Fibroblast of skin of scalp (primary cell): ENCODE measurements at places on chromosomes 6 and 20.

DNA sequence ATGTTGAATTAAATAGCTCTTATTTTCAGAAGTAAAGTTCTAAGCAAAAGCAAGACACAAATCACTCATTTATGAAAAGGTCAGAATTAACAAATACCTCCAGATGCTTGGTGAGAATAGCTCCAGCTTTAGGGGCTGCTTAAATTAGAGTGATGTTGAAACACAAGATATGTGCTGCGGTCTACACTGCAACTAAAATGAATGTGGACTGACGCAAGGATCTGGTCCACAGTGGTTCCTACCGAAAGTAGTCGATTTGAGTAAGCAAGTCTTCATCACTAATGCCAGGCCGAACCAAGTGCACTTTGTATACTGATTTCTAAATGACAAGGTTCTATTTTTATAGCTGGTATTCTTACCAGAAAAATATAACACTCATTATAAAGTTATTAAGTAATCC lies 96.3 kb downstream of the PRDM1 start:
- DNase-seq = no peak

- peak; percentile 90 for DNase-seq
Measured at GRCh38 chr6:3848925-3849605, at the start of gene FAM50B. Gene FAM50B, plus strand, starts transcription at chr6:3849373. Its CDS starts 439 bp downstream, at chr6:3849812.

DNA sequence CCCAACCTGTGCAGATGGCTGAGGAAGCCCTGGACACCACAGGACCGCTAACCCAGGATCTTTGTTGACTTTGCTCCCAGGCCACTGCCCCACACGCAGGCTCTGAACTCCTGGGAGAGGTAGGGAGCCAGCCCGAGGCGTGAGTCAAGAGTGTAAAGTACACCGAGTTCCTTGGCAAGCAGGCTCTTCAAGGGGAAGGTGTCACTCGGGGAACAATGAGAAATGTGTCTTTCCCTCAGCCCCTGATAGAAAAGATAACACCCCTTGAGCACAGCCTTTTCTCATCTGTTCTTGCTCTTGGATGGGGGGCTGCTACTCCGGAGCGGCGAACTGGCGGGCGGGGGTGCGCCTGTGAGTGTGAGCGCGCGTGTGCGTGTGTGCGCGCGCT lies 472 bp upstream of the EDN3 start:
- no peak for DNase-seq

DNA sequence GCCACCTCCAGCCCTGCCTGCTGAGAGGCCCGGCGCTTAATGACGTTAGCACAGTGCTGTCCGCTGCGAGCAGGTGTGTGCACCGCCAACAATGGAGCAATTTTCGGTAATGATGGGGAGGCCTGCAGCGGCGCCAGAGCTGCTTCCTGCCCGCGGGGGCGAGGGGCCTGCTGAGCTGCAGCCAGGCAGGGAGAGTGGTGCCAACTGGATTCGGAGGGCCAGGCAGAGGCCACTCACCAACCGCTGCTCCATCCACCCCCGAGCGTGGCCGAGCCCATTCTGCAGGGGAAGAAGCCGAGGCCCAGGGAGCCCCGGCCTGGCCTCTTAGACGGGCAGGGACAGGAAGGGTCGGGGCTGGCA lies 9.6 kb downstream of the HRH3 start:
- DNase-seq = no peak

DNA sequence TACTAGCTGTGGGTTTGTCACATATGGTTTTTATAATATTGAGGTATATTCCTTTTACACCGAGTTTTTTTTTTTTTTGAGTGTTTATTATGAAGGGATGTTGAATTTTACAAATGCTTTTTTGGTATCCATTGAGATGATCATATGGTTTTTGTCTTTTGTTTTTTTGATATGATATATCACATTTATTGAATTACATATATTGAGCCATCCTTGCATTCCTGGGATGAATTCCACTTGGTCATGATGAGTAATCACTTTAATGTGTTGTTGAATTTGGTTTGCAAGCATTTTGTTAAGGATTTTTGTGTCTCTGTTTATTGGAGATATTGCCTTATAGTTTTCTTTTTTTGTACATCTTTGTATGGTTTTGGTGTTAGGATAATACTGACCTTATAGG lies 3.3 kb upstream of the ZNF337 start:
- peak; percentile 18 for DNase-seq

DNA sequence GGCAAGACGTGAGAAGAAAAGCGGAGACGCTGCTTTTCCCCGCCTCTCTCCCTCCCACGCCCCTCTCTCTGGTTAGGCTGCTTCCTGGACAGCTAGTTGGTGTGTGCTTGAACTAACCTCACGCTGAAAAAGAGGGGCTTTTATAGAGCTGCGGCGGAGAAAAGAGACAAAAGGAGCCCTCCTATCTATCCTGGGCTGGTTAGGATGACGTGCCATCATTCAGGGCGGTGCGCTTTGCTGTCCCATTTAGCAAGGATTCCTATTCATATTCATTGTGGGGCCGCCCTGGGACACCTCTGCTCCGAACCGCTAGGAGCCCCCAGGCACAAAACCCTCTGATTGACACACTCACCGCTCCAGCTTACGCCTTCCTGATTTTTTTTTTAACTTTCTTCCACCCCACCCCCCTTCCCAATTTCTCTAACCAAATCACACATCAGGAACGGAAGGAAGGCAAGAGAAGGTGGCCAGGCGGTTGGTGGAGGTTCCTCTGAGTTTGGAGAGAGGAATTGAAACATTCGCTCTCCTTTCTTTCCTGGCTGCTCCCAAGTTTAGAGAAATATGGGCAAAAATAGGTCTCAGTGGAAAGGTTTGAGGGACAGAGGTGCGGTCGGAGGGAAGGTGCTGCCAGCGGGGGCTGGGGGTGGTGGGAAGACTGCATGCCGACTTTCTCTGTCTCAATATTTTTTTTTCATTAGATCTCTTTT lies at the start of gene OLIG3:
Gene OLIG3 (minus strand): TSS at position 114 of the 707 bp plus-strand sequence. CDS start 224 bp downstream, outside the sequence.
- no peak for DNase-seq

DNA sequence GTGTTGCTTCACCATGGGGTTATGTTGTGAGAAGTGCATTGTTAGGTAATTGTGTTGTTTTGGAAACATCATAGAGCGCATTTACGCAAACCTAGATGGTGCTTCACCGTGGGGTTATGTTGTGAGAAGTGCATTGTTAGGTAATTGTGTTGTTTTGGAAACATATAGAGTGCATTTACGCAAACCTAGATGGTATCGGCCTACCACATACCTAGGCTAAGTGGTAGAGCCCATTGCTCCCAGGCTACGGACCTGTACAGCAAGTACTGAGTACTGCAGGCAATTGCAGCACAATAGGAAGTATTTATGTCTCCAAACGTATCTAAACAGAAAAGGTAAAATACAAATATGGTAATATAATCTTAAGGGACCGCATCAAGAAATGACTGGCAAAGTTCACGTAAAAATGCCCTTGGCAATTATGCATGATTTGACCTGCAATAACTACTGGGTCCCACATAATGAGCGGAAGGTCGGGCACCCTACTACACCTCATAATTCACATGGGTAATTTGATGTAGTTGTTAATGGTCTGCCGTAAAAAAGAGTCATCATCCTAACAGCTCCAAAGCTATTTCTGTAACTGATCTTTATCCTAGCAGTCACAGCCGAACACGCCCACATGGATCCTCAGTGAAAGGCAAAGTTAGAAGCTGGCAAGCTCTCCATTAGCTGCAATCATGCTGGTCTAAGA lies 76.0 kb downstream of the RSPH3 start:
- no peak for DNase-seq

GRCh38 chr6:31308050-31308844 lies 36.4 kb upstream of the HLA-C start:
- no peak for DNase-seq
